ENCODE measurements at places on chromosomes 7 and 10.

GRCh38 chr7:110786328-110786965 is 304.5 kb upstream of the LRRN3 start:
- no peak for DNase-seq

DNA sequence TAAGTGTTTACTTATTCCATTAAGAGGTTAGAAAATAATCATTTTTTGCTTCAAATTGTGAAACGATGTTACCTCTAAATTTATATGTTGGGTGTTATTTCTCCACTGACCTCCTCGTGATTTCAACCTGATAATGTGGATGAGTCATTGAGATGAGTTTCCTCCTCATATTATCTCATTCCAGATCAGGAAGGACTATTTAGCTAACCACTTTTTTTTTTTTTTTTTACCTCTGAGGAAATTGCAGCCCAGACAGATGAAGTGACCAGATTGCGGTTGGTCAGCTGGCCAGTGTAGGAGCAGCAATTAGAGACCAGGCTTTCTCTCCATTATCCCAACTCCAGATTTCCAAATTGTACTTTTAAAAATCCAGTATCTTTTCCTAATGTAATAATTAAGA is 248.7 kb downstream of the FZD1 start:
- no peak for DNase-seq

DNA sequence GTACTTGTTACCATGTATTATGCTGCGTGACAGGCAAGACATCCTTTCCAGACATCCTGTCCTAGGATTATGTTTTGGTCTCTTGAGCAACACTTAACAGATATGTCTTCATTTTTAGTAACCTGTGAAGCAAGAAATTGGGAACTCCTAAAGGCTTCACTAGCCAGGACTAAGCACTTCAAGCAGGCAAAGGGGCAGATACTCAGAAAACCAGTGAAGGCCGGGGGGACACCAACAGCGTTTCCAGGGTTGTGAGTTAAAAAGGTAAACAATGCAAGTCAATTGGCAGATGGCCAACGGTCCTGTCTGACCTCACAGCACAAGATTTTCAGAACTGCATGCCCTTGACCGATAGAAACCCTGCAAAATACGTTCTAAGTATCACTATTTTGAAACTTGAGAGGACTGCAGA is 77.6 kb upstream of the SFMBT2 start:
- no peak for DNase-seq

GRCh38 chr10:128373071-128373749 is 247.0 kb upstream of the MKI67 start:
- no peak for DNase-seq

DNA sequence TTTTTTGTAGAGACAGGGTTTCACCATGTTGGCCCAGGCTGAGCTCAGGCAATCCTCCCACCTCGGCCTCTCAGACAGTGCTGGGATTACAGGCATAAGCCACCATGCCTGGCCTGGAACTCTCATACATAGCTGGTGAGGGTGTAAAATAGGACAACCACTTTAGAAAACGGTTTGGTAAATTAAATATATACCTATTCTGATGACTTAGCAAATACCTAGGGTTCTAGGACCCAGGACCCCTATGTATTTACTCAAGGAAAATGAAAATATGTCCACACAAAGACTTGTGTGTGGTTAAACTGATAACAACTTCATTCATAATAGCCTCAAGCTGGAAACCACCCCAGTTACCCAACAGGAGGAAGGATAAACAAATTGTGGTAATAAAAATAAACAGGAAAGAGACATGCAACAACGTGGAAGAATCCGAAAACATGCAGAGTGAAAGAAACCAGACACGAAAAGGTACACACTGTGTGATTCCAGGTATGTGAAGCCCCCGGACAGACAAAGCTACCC is 52.7 kb downstream of the CARD11 start:
- DNase-seq: no peak

Measured in activated naive CD4-positive, alpha-beta T cell (primary cell).